A549 treated with CORT108297 at 1 μM for 4 hours (cell line): ENCODE measurements at places on chromosomes 3 and 15. TPM values are rescaled to one million over a fixed set of nuclear protein-coding genes. Genes with fewer than 3 reads are reported as not detected.

The ISG20 gene
- 36.7 to 46.2 TPM (median 40.1 TPM) in 5 replicates for total RNA-seq

The FBXL2 gene
- total RNA-seq, result 7.3 to 9.4 TPM (median 8.0 TPM) in 5 replicates

The NEK11 gene
- total RNA-seq, result 4.3 to 4.5 TPM (median 4.5 TPM) in 5 replicates

The ROPN1B gene
- total RNA-seq, result not detected in 5 replicates

The PLAAT1 gene
- total RNA-seq, result 0.09 to 0.14 TPM in 2 of 5 replicates, not detected in the others

The TRPM7 gene
- 22.2 to 30.2 TPM (median 23.6 TPM) in 5 replicates for total RNA-seq

The TM4SF18 gene
- 37.6 to 44.7 TPM (median 41.3 TPM) in 5 replicates for total RNA-seq

The CRYGS gene
- total RNA-seq, result 0.33 to 0.96 TPM (median 0.78 TPM) in 5 replicates

The GRK7 gene
- not detected in 5 replicates for total RNA-seq

The BTD gene
- 15.1 to 18.8 TPM (median 16.6 TPM) in 5 replicates for total RNA-seq

The GOLGA8F gene
- total RNA-seq, result not detected in 5 replicates

The ADGRG7 gene
- not detected in 5 replicates for total RNA-seq

The EPHB1 gene
- 0.02 to 0.09 TPM (median 0.06 TPM) in 4 of 5 replicates, not detected in the other for total RNA-seq

The ZNF502 gene
- 1.2 to 2.2 TPM (median 1.5 TPM) in 5 replicates for total RNA-seq

The LRRC2 gene
- total RNA-seq, result not detected in 5 replicates

The ITIH4 gene
- total RNA-seq, result 0.18 to 0.92 TPM (median 0.71 TPM) in 5 replicates

The KIF15 gene
- total RNA-seq, result 7.3 to 13.8 TPM (median 8.1 TPM) in 5 replicates

The SRGAP3 gene
- total RNA-seq, result 0.47 to 1.2 TPM (median 0.61 TPM) in 5 replicates

The PLA2G4F gene
- not detected in 5 replicates for total RNA-seq

The MTFMT gene
- total RNA-seq, result 25.0 to 28.1 TPM (median 26.6 TPM) in 5 replicates

The ELL3 gene
- 1.3 to 2.5 TPM (median 1.8 TPM) in 5 replicates for total RNA-seq

The NSUN3 gene
- total RNA-seq, result 7.1 to 8.5 TPM (median 7.5 TPM) in 5 replicates

The SLC28A1 gene
- total RNA-seq, result 0.05 TPM in 2 of 5 replicates, not detected in the others

The PPARG gene
- total RNA-seq, result 36.5 to 40.3 TPM (median 39.3 TPM) in 5 replicates

The DPPA2 gene
- total RNA-seq, result not detected in 5 replicates

The APOD gene
- total RNA-seq, result 0.50 to 1.1 TPM (median 0.58 TPM) in 5 replicates

The EPB42 gene
- total RNA-seq, result not detected in 5 replicates

The PSTPIP1 gene
- 0.22 TPM in 1 of 5 replicates, not detected in the others for total RNA-seq

The TCF12 gene
- total RNA-seq, result 29.4 to 47.8 TPM (median 41.9 TPM) in 5 replicates

The HIGD1A gene
- total RNA-seq, result 71.8 to 102 TPM (median 76.2 TPM) in 5 replicates

The PDZRN3 gene
- total RNA-seq, result not detected in 5 replicates

The SPSB4 gene
- total RNA-seq, result 0.09 to 0.22 TPM (median 0.18 TPM) in 5 replicates

The CDAN1 gene
- 5.8 to 8.3 TPM (median 6.5 TPM) in 5 replicates for total RNA-seq

The TGM5 gene
- total RNA-seq, result not detected in 5 replicates

The OR5K1 gene
- total RNA-seq, result not detected in 5 replicates

The FAM174B gene
- total RNA-seq, result 6.5 to 7.9 TPM (median 7.6 TPM) in 5 replicates
